ENCODE measurements at places on chromosomes 13 and 19. TPM values are rescaled to one million over a fixed set of nuclear protein-coding genes. Genes with fewer than 3 reads are reported as not detected.

MYCBP2 gene
- total RNA-seq, result 78.6 TPM

CBLC gene
- not detected for total RNA-seq

SKA3 gene
- 2.0 TPM for total RNA-seq

ZSWIM4 gene
- 5.7 TPM for total RNA-seq

EDNRB gene
- 52.1 TPM for total RNA-seq

XAB2 gene
- total RNA-seq, result 21.5 TPM

UPF1 gene
- total RNA-seq, result 27.6 TPM

KDELR1 gene
- total RNA-seq, result 74.1 TPM

PSG4 gene
- not detected for total RNA-seq

C19orf85 gene
- total RNA-seq, result not detected

RFPL4AL1 gene
- total RNA-seq, result not detected

SIAH3 gene
- not detected for total RNA-seq

PABPC3 gene
- not detected for total RNA-seq

DCT gene
- total RNA-seq, result 0.11 TPM

ZGLP1 gene
- total RNA-seq, result not detected

KCTD12 gene
- 48.9 TPM for total RNA-seq

MYBPC2 gene
- total RNA-seq, result not detected

PSG3 gene
- not detected for total RNA-seq

MUC16 gene
- total RNA-seq, result 2.6 TPM

PSG1 gene
- total RNA-seq, result not detected

RNF225 gene
- not detected for total RNA-seq

PRR20E gene
- total RNA-seq, result not detected

OR7C1 gene
- not detected for total RNA-seq

ZNF723 gene
- not detected for total RNA-seq

OVOL3 gene
- not detected for total RNA-seq

ZNF208 gene
- total RNA-seq, result 25.7 TPM

C13orf42 gene
- not detected for total RNA-seq

SERPINE3 gene
- total RNA-seq, result not detected

C19orf67 gene
- total RNA-seq, result not detected

NKG7 gene
- 1.8 TPM for total RNA-seq

CEACAM4 gene
- not detected for total RNA-seq

ATP1A3 gene
- total RNA-seq, result 223 TPM

CEACAM8 gene
- total RNA-seq, result not detected

TBXA2R gene
- 1.1 TPM for total RNA-seq

EHD2 gene
- total RNA-seq, result 70.3 TPM

ZNF792 gene
- 4.4 TPM for total RNA-seq

FAM216B gene
- 22.0 TPM for total RNA-seq

FAM83E gene
- total RNA-seq, result not detected

ZNF229 gene
- total RNA-seq, result 3.5 TPM

ZNF844 gene
- 6.2 TPM for total RNA-seq

PRR22 gene
- total RNA-seq, result 0.67 TPM

HSH2D gene
- 1.1 TPM for total RNA-seq

CCDC169 gene
- total RNA-seq, result 0.44 TPM

ADAT3 gene
- total RNA-seq, result 4.0 TPM

ZNF43 gene
- total RNA-seq, result 5.9 TPM

SRRM5 gene
- total RNA-seq, result not detected

TSSK6 gene
- total RNA-seq, result 1.2 TPM

MRPL4 gene
- total RNA-seq, result 86.3 TPM
